Nucleus accumbens (tissue), 56 donors: ENCODE measurements at places on chromosomes 12 and 14.

DNA sequence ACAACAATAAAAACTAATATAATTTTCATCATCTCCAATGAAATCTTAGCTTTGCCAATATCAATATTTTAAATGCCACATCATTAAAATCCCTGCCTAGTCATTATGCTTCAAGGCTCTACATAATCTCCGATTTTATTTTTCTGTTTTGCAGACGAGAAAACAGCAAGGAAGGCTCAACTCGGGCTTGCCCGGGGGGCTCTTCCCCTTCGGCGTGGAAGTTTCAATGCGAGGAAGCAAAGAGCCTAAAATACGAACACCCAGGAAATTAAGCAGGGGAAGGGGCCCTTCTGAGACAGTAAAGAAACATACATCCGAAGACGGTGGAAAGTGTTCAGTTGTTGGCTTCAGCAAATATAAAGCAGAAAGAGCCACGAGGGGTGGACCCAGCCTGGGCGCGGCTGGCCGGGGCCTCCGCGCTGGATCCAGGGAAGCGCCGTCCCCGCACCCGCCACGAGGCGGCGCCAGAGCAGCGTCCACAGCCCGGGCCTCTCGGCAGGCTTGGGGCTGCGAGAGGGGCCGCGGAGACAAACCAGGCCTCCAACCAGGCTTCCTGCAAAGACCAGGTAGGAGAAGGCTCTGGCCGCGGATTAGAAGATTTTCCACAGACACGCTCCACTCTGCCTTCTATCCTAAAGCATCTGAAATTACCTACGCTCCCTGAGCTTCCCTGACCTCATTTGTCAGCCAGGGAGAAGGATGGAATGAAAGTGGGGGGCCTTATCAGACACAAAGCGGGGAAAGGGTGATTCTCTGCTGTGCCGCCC is 77.2 kb downstream of the SERPINA3 start:
- DNase-seq, result peak; percentile 30

- DNase-seq, result no peak
Measured at GRCh38 chr12:6959805-6960592, 8.8 kb downstream of the PTPN6 start.

DNA sequence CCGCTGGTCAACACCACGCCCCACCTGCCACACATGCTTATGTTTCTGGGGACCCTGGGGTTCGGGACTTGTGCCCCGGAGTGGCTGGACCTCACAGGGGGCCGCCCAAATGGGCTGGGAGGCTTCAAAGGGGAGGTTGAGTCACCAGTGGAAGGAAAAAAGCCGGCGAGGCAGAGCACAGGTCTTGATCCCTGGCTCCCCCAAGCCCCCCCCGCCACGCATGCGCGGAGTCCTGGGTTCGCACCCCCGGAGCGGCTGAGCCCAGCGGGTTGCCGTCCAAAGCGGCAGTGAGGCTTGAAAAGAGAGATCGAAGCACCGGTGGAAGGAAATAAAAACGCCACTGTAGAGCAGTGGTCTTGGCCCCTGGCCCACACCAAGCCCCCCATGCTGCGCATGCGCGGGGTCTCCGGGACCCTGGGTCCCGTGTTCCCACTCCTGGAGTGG is 313.5 kb downstream of the ALG10 start:
- no peak for DNase-seq

GRCh38 chr12:47819138-47819895 is 386 bp downstream of the HDAC7 start:
- peak; percentile 56 for DNase-seq

DNA sequence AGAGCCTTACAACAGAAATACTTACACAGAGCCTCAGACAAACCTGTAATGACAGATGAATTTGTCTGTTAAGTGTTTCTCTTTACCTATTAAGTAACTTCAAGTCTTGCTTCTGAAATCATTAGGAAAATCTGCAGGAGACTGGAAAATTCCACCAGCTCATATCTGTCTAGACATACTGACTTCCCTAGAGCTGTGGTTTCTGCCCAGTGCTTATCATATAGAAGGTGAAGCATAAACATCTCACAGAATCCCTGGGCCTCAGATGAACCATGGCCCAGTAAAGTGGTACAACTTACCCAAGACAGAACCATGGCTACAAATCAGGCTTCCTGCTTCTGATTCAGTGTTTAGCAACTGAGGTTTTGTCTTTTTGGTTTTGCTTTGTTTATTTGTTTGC is 91.6 kb downstream of the EGLN3 start:
- no peak for DNase-seq

DNA sequence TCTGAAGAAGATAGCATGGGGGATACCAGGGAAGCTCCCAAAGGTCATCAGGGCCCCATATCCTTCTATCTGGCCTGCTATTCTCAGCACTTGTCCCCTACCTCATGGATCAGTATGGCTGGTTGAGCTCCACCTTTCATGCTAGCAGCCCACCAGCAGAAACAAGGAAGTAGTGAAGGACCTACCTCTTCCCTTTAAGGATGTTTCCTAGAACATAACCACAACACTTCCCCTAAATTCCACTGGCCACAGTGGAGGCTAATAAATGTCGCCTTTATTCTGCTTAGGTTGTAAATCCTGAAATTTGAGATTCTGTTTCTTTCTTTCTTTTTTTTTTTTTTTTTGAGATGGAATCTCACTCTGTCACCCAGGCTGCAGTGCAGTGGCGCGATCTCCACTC is 128.6 kb upstream of the PARP11 start:
- DNase-seq, result no peak

DNA sequence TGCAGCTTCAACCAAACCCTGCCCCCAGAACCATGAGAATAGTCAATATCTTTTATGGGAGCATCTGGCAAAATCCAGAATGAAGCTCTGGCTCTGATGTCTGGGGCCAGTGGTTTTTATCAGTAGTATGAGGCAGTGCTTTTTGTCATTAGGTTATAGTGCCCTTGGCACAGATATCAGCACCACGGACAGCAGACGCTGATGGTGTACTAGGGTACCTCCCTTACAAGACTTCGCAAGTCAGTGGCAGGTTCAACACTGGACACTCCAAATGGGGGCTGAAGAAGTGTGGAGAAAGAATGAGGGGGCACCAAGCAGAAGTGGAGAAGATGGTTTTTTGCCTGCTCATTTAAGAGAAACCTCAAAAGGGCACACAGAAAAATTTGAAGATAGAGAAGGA is 68.2 kb upstream of the E2F7 start:
- no peak for DNase-seq

GRCh38 chr12:68113644-68114043 is 45.9 kb downstream of the IFNG start:
- no peak for DNase-seq

DNA sequence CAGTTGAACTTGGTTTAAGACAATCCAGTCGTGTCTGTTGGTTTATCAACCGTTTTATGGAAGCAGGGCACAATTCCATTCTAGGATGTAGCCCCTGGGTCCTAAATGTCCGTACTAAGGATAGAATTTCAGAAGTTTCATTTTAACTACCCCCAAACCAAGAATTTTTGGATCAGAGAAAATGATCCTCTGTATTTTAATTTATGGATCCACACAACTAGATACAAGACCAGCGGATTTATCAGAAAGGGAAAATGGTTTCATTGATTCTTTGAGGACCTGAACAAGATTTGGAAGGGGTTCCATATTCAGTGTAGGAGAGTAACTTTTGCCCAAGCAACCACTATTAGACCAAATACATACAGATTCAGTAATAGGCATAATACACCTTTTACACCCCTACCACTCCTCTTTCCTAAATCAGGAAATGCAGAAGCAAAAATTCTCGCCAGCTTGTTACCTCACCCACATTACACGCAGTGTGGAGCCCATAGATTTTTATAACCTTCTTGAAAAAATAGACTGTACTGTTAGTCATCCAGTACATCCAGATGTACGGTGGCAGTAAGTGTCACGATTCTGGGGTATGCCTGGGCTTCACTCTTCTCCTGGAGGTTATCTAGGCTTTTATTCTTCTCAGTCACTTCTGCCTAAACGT is 1.4 kb upstream of the FBXL14 start:
- DNase-seq, result no peak

GRCh38 chr12:109759595-109759994 is 46.0 kb downstream of the FAM222A start:
- no peak for DNase-seq

GRCh38 chr14:82080370-82080769 is 546.7 kb upstream of the SEL1L start:
- DNase-seq, result no peak

- no peak for DNase-seq
Measured at GRCh38 chr14:81247271-81247766, 26.6 kb upstream of the GTF2A1 start.

DNA sequence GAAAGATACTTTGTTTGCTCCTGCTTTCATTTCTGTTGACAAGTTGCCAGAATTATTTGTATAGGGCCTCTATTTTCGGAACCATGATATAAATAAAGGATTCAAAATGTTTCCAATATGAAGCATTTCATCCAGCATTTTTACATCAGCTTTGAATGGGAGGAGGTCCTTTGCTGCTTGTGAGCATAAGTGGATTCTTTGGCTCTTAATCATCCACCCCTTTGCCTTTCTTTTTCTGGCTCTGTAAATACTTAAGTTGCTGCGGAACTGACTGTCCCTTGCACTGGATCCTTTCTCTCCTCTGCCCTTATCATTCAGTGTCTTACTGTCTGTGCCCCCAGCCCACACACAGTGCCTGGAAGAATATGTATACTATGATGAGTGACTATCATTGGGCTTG is 357.3 kb upstream of the RGS6 start:
- DNase-seq, result no peak

DNA sequence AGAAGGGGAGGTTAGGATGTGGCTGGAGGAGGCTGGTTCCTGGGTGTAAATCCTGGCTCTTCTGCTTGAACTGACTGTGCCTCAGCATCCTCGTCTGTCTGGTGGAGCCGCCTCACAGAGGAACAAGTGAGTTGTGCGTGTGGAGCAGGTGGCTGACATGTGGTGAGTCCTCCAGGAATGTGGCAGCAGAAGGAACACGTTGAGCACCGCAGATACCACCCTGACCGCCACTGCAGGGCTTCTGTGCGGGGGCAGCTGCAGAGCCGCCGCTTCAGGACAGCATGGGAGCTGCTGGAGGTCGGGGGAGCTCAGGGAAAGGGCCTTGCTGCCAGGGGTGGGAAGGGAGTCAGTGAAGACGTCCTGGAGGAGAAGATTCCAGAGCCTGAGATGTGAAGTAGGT is 48.9 kb downstream of the TRAF3 start:
- no peak for DNase-seq

DNA sequence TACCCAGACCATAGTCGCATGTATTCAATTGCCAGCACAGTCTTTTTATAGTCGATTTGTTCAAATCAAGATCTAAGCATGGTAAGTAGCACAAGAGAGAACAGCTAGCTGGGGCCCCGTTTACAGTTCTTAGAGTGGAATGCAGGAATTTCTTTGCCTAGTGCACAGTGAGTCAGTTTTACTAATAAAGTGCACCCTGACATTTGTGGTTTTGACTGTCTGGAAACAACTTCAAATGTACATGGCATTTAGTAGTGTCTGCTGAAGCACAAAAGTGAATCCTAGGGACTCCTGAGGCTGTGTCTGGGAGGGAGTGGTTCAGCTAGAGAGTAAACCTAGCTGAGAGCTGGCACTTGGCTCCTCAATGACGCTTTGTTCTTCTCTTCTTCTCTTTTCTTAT is 64.9 kb downstream of the TMX1 start:
- DNase-seq, result no peak

DNA sequence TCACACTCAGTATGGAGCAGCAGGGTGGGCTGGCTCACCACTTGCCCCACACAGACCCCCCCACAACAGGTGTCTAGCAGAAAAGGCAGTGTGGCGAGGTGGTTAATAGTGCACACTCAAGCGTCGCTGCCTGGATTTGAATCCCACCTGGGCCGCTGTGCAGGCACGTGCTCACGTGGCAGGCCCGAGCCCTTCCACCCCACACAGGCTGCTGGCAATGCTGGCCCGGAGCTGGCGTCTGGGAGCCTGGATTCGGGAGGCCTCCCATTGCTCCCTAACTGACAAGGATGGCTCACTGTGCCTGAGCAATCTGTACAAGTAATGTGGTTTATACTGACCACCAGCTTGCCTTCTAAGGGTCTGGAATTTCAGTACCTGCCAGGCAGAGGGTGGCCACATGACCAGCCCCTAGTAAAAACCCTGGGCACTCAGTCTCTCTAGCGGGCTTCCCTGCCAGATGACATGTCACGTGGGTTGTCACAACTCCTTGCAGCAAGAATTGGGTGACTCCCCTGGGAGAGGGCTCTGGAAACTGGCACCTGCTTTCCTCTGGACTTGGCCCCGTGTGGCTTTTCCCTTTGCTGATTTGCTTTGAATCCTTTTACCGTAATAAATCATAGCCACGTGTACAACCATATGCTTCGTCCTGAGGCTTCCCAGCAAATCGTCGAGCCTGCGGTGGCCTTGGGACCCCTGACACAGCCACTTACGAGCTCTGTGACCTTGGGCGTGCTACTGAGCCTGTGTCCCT is 72.8 kb downstream of the SCARB1 start:
- no peak for DNase-seq

- DNase-seq, result no peak
Measured at GRCh38 chr12:25887367-25887766, 71.1 kb upstream of the RASSF8 start.

DNA sequence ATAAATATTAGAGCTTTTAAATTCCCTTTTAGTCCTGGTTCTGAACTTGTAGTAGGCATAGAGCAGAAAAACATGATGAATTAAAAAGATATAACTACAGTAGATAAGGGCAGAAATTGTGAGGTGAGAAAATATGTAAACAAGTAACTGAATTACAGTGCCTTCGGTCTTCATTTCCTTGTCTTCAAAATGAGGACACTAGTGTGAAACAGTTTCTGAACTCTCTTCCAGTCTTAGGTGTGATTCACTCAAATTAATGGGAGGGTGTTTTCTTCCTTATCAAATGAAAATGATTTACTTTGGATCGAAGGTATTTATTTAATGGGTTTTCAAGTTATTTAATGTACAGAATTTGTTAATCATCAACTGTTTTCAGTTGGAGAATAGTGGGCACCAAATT is 1.5 kb downstream of the FGD4 start:
- no peak for DNase-seq

DNA sequence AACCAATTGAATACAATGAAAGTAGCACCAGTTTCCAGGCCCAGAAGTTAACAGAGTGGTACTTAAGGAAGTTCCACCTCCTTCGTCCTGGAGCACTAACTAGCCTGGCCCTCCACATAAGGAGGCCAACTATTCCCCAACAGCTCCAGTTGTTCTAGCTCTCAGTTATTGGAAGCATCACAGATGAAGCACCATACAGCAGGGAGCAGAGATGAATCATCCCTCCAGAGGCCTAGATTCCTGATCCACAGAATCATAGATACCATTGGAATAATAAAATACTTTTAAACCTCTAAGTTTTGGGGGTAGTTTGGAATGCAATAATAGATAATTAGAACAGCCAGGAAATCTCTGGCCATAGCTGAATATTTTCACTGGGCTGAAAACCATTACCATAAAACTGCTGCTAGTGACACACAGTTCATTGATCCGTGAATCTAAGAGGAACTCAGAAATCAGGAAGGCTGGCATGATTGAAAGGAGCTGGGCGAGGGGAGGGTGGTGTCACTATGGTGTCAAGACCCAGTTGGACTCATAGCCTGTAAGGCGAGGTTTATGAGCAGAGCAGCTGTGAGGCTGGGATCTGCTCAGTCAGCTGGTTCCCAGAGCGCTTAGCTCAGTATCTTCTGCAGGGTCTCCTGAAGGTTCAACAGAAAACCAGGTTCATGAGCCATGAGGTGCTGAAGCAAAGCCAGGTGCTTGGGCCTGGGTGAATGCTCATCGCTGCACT is 371.4 kb upstream of the TMTC1 start:
- no peak for DNase-seq

GRCh38 chr12:89267404-89267803 is 84.9 kb downstream of the DUSP6 start:
- no peak for DNase-seq
